Thymus (tissue), 14 donors: ENCODE measurements at places on chromosomes 16 and 17. TPM values are rescaled to one million over a fixed set of nuclear protein-coding genes. Genes with fewer than 3 reads are reported as not detected.

The RBFOX1 gene
- total RNA-seq = 0.52 TPM

The DBNDD1 gene
- total RNA-seq = 0.52 TPM

The MPP3 gene
- total RNA-seq = 0.61 TPM

The KRT15 gene
- total RNA-seq = 191 TPM

The CLEC18B gene
- 0.28 TPM for total RNA-seq

The ABHD15 gene
- total RNA-seq = 3.4 TPM

The ASB16 gene
- total RNA-seq = not detected

The GAS7 gene
- 9.7 TPM for total RNA-seq

The SHBG gene
- total RNA-seq = 0.09 TPM

The FOXN1 gene
- 5.4 TPM for total RNA-seq

The KRTAP4-9 gene
- not detected for total RNA-seq

The ATAD5 gene
- total RNA-seq = 9.3 TPM

The MRPL27 gene
- 69.2 TPM for total RNA-seq

The NRN1L gene
- 0.28 TPM for total RNA-seq

The UTS2R gene
- 0.33 TPM for total RNA-seq

The CNTNAP1 gene
- total RNA-seq = 0.76 TPM

The SLC13A2 gene
- not detected for total RNA-seq

The TPSD1 gene
- total RNA-seq = 0.14 TPM

The SCIMP gene
- total RNA-seq = 0.80 TPM

The CDRT4 gene
- total RNA-seq = 1.5 TPM

The COX4I1 gene
- 565 TPM for total RNA-seq

The KRT20 gene
- 0.85 TPM for total RNA-seq

The COQ7 gene
- total RNA-seq = 14.3 TPM
